ENCODE measurements at places on chromosomes 3 and 15. TPM values are rescaled to one million over a fixed set of nuclear protein-coding genes. Genes with fewer than 3 reads are reported as not detected.

HCN4 gene
- polyA plus RNA-seq: not detected

GRCh38 chr3:141255846-141256261 lies 24.2 kb downstream of the PXYLP1 start:
- peak; percentile 6 for DNase-seq

- DNase-seq: no peak
Measured at GRCh38 chr15:101500865-101501551, 11.5 kb upstream of the PCSK6 start.

ISLR2 gene
- polyA plus RNA-seq: not detected

GRCh38 chr15:101054116-101054515 lies 135.0 kb downstream of the LRRK1 start:
- DNase-seq: no peak

GATA2 gene
- polyA plus RNA-seq: 28.8 TPM

CHRNA3 gene
- not detected for polyA plus RNA-seq

DNA sequence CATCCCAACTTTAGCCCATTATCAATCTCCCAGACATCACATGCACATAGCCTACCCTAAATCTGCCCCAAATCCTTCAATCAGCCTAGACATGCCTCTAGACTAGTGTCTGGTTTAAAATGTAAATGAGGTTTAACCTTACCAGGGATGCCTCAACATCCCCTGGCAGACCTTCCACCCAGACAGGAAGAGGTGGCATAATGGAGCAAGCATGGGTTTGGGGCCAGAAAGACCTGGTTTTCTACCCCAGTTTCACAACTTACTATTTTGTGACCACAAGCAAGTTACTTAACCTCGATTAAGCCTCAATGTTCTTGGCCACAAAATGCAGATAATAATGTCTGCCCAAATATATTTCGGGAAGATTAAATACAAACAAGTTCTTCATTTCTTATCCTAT lies 28.3 kb upstream of the THBS1 start:
- DNase-seq: no peak

PKM gene
- polyA plus RNA-seq: 689 TPM

DNA sequence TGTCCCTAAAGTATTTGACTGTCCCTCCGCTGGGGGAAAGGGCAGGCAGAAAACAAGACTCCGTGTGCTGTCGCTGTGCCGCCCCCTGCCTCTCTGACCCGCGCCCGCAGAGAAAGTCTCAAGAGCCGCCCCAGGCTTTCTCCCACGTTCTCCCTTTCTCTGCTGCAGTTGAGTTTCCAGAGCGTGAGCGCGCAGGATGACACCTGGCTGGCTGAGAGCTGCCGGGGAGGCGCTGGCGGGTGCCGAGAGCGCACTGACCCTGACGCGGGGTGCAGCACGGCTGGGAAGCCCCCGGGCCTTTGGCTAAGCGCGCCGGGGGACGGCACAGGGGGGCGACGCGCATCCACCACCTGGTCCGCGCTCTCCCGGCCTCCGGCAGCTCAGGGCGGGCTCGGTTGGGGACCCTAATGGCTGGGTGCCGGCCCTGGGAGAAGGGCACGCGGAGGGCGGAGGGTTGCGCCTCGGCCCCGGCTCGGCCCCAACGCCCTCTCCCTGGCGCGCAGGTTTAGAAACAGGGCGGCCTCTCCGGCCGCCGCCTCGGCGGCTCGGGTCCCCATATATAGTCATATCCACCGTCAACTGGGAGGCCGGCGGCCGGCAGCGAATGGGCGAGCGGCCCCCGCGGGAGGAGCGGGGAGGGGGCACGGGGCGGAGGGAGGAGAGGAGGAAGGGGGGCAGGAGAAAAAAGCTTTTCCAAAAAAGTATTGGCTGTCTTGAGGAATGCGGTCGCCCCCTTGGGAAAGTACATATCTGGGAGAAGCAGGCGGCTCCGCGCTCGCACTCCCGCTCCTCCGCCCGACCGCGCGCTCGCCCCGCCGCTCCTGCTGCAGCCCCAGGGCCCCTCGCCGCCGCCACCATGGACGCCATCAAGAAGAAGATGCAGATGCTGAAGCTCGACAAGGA lies at the start of gene TPM1:
TPM1 (plus strand) TSS at position 774 of the 903 bp plus-strand sequence; CDS start at position 857, 83 bp downstream.
- peak; percentile 91 for DNase-seq

DNA sequence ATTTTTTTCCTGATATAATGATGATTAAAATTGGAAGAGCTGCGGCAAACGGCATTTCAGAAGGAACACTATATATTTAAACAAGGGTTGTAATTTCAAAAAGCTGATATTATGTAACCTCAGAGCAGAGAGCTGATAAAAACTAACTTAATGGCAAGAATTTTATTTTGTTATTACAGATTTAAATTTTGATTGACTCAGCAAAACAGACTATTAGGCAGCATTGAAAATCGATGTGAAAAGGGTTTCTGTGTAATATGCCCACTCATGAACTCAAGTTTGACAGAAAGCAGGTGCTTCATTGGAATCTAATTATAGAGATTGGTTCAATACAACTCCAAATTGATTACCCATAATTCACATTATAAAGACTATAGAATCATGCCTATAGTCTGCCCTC lies 24.9 kb upstream of the LRIG1 start:
- DNase-seq: no peak

DNA sequence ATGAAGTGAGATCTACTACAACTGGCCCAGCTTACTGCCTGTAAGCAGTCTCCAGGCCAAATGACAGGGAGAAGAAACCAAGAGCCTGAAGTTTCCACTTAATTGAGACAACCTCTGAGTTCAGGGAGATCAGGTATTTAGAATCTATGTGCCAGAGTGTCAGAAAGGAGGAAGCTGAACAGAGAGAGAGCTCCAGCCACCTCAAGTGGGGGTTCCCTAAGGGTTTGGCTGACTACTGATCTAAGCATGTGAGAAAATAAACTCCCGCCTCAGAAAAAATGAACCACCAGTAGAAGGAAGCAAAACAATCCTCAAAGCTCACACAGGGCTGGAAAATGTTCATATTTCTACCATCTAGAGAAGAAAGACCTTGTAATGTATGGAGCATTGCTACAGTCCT lies 25.0 kb downstream of the ADAM10 start:
- no peak for DNase-seq

- DNase-seq: no peak
Measured at GRCh38 chr15:52181938-52182780, 9.0 kb downstream of the GNB5 start.

DNA sequence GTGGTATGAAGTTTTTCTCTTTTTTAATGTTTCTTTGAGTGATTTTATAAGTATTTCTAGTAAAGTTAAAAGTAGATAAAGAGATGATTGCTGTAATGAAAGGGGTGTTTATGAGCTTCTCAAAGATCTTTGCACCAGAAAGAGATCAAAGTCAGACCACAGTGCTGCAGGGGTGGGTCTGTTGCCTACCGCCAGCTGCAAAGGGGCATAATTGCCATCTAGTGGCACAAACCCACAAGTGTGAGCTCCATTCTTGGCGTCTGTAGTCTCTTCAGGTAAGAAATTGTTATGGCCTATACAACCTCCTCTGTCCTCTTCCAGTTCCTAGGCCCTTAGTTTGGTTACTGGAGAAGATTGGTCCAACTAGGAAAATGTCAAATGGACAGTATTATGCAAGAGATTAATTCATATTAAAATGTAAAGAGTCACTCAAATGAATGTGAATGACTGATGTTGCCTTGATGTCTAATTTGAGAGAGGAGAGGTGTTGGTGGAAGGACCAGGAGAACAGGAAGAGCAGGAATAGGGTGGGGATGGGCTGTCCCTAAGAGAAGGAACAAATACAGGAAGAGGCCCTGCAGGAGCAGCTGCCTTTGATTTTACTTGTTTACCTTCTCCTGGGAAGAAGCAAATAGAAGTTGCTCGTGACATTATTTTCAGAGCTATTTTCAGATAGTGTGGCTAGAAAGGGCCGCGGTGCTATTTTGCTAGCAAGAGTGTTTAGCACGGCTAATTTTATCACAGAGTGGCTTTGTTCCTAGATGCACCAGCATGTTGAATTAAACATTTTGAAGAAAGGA lies 53.0 kb upstream of the GSK3B start:
- peak; percentile 25 for DNase-seq

CCDC39 gene
- polyA plus RNA-seq: not detected

- no peak for DNase-seq
Measured at GRCh38 chr3:190180268-190180667, 59.6 kb upstream of the P3H2 start.

Data from endothelial cell of umbilical vein (primary cell).